ENCODE measurements at places on chromosomes 1 and 21. TPM values are rescaled to one million over a fixed set of nuclear protein-coding genes. Genes with fewer than 3 reads are reported as not detected.

TSSK3 gene
- not detected for total RNA-seq

BGLAP gene
- total RNA-seq: 0.15 TPM

OPRD1 gene
- not detected for total RNA-seq

OR2T34 gene
- total RNA-seq: not detected

ZNF684 gene
- 2.4 TPM for total RNA-seq

CFAP107 gene
- not detected for total RNA-seq

PDE9A gene
- 5.0 TPM for total RNA-seq

EXO5 gene
- 8.3 TPM for total RNA-seq

SPRR2A gene
- not detected for total RNA-seq

OR2T27 gene
- not detected for total RNA-seq

MATN1 gene
- total RNA-seq: not detected

DMBX1 gene
- not detected for total RNA-seq

S1PR1 gene
- 6.8 TPM for total RNA-seq

MMEL1 gene
- total RNA-seq: 0.65 TPM

ZMPSTE24 gene
- total RNA-seq: 140 TPM

CLIC6 gene
- total RNA-seq: 0.50 TPM

ACTRT2 gene
- not detected for total RNA-seq

OR2T11 gene
- total RNA-seq: not detected

AMY1A gene
- total RNA-seq: not detected

DNALI1 gene
- total RNA-seq: 3.0 TPM

RAP1A gene
- total RNA-seq: 28.3 TPM

All from renal cortical epithelial cell (primary cell).